ENCODE measurements at places on chromosomes 5 and 9.
A peak's percentile ranks its signal among the peaks of the same experiment; 100 is the strongest.

GRCh38 chr5:37791321-37791720, 48.5 kb downstream of the GDNF start:
- no peak for DNase-seq

DNA sequence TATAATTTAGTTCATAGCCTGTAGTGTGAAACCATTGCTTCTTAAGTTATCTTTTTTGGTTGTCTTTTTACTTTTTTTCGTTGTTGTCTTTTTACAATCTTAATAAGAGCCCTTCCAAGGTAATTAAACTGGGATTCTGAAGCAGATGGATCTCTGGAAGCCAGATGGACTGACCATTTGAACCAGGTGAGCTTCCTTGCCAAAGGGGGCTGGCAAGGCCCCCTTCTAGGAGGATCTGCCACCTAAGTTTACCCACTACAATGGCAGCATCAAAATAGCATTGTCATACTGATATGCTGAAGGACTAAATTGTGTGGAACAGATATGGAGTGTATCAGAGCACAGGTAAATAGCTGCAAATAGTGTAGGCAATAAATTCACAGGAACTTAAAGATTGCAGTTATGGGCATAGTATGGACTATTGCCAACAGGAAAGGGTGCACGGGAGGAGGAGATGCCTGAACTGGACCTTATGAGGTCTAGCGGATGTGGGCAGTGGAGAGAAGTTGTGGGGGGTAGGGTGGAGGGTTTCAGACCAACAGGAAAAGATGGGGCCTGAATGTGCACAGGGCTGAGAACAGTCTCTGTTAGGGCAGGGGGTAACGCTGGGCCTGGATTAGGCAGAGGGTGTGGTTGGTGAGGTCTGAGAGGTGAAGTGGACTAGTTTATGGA, 61.5 kb upstream of the CTXN3 start:
- DNase-seq: no peak

DNA sequence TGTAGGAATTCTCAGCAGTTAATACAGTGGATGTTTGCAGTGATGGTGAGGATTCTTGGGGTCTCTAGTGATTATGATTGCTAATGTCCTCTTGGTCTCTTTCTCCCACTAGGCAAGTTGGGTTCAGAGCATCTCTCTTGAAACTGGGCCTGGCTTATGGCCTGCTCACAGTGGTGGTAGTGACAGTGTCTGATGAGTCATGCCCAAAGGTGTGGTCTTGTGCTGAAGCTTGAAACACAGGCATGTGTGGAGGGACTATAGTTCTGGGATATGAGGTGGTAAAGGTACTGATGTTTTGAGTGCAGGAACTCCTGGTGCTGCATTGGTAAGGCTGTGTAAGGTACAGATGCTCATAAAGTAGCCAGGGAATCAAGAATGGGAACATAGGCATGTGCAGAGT, 231.1 kb downstream of the FAM170A start:
- peak; percentile 19 for DNase-seq

GRCh38 chr9:132160802-132161742, 786 bp upstream of the NTNG2 start:
- DNase-seq: peak; percentile 85

DNA sequence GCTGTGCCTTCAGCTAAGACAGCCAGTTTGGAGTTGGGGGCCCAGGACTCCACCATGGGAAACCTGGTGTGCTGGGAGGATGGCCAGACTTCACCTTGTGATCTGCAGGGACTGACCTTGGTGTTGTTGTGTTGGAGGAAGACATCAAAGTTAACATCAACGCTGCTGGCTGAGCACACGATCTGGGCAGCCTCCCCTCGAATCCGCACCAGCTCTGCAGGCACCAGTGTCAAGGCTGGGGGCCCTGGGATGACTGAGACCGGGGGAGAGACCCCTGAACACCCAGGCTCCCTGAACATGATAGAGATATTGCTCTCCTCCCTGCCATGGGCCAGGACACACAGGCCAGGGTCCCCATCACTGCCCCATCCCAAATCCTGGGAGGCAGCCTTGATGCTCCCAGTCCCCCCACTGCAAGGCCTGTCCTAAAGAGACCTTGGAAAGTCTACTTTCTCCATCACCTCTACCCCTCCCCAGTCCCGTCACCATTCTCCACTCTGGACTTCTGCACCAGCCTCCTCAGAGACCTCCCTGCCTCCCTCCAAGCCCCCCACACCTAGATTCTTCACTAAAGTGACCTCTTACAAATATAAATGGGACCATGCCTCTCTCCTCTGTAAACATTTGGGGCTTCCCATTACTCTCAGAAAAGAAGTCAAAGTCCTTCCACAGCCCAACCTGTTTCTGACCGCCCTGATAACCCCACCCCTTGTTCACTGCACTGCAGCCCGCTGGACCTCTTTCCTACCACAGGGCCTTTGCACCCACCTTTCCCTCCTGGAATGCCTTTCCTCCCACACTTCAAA, 8.2 kb downstream of the CSF1R start:
- no peak for DNase-seq

- no peak for DNase-seq
These were observed 2.9 kb downstream of the NR2F1-AS1 start for GRCh38 chr5:93577854-93578812.

DNA sequence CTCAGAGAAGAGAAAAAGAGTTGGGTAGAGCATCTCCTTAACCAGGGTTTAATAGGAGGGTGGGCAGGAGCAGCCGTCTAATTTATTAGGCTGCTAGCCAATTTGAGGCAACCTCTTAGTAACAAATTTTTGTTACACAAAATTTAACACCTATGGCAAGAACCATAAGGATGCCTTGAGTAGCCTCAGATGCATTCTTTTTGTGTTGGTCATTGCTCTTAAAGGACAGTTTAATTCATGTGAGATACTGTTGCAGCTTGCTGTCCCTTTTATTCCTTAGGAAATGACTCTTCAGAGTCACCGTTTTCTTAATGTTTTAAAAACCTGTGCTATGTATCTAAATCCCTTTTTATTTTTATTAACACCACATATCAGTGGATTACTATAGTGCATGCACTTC, 255.1 kb downstream of the MAST4 start:
- no peak for DNase-seq

DNA sequence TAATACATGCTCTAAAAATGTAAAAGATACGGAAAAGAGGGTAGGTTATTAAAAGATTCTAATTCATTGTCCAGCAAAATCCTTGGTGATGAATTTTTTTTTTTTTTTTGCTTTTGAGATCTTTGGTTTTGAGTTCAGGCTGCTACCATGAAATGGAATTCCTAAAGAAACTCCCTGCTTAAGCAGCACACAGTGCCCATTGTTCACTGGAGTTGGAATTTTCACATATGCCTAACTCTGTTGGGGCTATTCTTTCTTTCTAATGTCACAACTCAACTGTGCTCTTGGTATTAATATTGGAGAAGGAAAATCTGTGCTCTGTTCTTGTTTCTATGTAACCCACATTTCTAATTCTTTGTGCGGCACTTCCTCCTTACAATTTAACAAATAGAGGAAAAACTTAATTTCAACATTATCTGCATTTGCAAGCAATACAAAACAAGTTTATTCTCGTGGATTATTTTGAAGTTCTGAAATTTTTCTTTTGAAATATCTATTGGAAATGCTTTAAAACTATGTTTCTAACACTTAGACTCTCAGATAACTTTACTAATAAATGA, 21.6 kb downstream of the MATR3 start:
- DNase-seq: no peak

DNA sequence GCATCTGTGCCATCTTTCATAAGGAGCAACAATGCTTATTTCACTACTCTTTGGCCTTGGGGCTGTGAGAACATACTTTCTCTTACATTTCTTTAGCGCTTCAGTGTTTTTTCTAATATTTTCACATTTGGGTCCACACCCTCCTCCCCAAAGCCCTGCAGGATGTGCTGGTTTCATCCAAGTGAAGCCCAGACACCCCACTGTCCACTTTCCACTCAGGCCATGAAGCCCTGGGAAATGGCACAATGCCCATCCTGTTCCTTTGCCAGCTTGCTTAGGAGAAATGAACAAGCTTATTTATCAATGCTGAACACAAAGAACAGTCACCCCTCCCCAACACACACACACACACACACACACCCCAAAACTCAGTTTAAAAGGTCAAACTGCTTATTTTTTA, 17.3 kb upstream of the TMOD1 start:
- no peak for DNase-seq

- peak; percentile 20 for DNase-seq
These were observed 213.0 kb downstream of the CRB2 start for GRCh38 chr9:123568691-123569688.

DNA sequence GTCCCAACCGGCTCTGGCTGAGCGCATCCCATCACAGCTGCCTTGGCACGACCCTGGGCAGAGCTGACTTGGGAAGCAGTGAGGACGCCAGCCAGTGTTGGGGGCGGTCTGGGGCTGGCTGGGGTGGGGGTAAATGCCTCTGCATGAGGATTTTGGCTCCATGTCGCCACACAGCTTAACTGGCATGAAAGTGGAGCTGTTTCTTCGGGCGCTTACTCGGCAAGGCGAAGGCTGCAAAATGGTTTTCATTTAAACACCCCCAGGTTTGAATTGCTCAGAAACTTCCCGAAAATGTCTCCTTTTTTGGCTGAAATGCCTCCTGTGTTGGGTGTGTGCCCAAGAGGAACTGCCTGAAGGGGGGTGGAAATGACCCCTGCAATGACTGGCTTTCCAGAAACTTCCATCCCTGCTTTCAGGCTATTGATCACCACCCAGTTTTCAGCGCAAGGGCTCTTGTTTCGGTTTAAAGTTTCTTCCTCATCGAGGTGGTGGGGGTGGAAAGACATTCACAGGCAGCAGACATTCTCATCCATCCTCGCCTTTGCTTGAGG, 38.3 kb downstream of the PTGES start:
- DNase-seq: no peak

- peak; percentile 8 for DNase-seq
These were observed 46.4 kb downstream of the ERMP1 start for GRCh38 chr9:5786370-5787127.

DNA sequence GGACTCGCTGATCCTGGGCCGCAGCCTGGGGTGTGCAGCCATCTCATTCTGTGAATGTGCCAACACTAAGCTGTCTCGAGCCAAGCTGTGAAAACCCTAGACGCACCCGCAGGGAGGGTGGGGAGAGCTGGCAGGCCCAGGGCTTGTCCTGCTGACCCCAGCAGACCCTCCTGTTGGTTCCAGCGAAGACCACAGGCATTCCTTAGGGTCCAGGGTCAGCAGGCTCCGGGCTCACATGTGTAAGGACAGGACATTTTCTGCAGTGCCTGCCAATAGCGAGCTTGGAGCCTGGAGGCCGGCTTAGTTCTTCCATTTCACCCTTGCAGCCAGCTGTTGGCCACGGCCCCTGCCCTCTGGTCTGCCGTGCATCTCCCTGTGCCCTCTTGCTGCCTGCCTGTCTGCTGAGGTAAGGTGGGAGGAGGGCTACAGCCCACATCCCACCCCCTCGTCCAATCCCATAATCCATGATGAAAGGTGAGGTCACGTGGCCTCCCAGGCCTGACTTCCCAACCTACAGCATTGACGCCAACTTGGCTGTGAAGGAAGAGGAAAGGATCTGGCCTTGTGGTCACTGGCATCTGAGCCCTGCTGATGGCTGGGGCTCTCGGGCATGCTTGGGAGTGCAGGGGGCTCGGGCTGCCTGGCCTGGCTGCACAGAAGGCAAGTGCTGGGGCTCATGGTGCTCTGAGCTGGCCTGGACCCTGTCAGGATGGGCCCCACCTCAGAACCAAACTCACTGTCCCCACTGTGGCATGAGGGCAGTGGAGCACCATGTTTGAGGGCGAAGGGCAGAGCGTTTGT, 19.9 kb downstream of the PTGES2 start:
- DNase-seq: no peak

GRCh38 chr5:98458004-98458403, 315.5 kb upstream of the RGMB start:
- DNase-seq: peak; percentile 64

- no peak for DNase-seq
These were observed 27.3 kb downstream of the CLTA start for GRCh38 chr9:36218011-36218410.

- DNase-seq: no peak
These were observed 142.0 kb downstream of the FAM114A2 start for GRCh38 chr5:153896701-153897100.

- no peak for DNase-seq
These were observed 335 bp downstream of the ROPN1L start for GRCh38 chr5:10441992-10442435.

GRCh38 chr5:118967059-118967508, 21.3 kb downstream of the DTWD2 start:
- DNase-seq: no peak

GRCh38 chr5:40779561-40779960, 18.6 kb downstream of the PRKAA1 start:
- no peak for DNase-seq

GRCh38 chr9:114131808-114132549, 23.4 kb upstream of the COL27A1 start:
- DNase-seq: no peak

DNA sequence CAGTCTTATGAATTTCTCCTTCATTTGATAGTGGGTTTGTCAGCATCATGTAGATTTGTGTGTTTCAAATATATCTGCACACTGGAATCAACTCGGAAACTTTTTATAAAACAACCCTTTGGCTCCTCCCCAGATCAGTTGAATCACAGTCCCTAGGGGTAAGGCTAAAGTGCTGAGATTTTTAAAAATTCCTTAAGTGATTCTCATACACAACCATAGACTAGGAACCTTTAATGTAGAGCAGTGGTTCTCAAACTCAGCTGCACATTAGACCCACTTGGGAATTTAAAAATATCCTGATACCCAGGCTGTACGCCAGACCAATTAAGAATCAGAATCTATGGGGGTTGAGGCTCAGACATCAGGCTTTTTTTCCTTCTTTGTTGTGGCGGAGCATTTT, 17.5 kb upstream of the JAK2 start:
- DNase-seq: no peak

DNA sequence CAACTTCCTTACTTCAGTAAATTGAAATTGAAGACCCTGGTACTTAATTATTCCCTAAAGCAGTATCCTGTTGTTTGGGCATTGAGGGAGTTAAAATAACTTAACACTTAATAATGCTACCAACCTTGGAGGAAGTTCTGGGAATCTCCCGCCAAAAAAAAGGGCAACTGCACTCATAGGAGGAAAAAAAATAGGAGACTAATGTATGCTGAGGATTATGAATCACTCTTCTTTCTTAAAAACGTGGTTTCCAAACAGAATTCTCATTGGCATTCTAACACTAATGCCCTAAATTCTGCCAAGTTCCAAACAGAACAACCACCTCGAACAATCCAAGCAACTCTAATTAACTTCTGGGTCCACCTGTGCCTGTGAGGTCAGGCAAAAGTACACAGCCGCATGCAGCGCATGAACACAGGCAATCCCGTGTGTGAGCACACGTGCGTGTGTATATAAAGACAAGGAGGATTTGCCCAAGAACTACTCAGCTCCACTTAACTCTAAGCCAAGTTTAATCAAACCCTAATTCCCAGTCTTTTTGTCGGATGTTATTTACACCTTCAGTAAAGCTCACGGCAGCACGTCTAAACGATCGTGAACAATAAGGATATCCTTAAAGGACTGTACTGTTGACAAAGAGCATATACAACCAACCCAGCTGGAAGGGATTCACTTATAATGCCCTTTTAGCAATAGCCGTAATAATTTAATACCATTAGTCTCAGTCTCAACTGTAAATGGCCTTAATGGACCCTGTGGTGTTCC, 78.4 kb downstream of the EBF1 start:
- DNase-seq: no peak

Measured in Daoy (cell line).